ENCODE measurements at places on chromosomes 2 and 18.

DNA sequence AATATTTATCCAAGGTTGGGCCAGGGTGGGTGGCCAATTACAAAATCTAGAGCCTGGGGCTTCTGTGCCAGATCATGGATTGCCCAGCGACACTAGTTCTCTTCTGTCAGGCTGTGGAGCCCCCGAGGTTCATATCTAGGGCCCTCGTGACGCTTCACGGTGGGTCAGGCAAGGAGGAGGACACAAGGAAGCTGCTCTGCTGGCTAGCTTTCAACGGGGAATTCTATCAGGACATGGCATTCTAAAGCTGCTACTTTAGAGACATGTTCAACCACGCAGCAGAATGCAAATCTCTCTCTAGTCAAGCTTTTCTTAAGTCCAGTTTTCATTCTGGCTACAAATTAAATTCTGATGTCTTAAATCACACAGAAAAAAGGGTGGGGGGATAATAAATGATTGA lies 180.2 kb downstream of the THADA start:
- DNase-seq, result no peak

GRCh38 chr2:138071720-138072719 lies 107.7 kb downstream of the HNMT start:
- DNase-seq, result no peak

- no peak for DNase-seq
Observed at GRCh38 chr2:10733566-10733925, 12.1 kb downstream of the ATP6V1C2 start.

DNA sequence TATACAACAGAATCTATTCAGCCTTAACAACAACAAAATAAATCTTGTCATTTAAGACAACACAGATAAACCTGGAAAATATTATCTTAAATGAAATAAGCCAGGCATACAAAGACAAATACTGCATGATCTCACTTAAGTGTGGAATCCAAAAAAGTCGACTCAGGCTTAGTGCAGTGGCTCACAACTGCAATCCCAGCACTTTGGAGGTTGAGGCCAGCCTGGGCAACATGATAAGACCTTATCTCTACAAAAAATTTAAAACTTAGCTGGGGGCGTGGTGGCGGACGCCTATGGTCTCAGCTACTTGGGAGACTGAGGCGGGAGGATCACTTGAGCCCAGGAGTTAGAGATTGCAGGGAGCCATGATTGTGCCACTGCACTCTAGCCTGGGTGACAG lies 75.2 kb upstream of the RNU4ATAC start:
- DNase-seq, result no peak

DNA sequence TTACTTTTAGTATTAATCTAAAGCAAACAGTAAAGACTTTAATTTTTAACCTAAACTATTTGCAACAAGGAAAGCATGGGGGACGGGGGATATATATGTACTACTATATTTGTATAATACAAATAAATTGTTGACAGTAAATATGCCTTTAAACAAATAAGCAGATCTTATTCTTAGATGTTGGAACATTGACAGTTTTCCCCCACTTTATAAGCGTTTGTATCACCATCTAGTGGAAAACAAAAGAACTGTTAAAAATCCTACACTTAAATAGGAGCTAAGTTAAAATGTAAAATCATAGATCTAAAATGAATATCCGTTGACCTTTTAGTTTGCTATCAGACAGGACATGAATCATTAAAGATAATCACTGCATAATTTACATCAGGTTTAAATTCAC lies 50.0 kb downstream of the RBBP8 start:
- DNase-seq, result no peak

- DNase-seq, result no peak
Observed at GRCh38 chr2:100857341-100857740, 37.4 kb downstream of the NPAS2 start.

DNA sequence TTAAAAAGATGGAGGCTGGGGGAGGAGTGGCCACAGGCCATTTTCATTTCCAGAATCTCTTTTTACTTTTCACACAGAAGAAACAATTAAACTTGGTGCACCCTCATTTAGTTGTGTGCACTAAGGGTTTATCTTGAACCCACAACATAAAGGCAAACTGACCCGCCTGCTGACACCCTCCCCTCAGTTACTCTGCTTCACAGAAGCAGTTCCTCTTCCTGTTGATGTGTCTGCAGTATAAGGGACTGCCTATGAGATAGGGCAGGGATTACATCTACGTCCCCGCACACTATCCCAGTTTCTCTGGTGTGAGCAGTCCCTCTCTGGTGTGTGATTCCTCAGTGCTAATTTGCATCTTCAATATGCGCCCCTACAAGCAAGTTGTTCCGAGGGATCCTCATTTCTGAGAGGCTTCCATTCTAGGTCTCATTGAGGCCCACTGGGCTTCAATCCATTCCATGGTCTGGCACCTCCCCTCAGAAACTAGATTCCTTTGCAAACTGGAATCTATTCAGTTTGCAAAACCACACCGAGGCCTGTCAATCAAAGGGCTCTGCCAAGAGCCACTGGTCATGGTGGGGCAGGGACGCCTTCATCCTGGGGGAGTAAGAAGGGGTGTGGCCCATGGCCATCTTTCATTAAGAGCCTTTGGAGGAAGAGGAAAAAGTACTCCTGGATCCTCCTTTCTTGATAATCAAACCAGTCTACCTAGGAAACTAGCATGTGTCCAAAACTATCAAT lies 12.3 kb downstream of the CREG2 start:
- DNase-seq, result no peak

DNA sequence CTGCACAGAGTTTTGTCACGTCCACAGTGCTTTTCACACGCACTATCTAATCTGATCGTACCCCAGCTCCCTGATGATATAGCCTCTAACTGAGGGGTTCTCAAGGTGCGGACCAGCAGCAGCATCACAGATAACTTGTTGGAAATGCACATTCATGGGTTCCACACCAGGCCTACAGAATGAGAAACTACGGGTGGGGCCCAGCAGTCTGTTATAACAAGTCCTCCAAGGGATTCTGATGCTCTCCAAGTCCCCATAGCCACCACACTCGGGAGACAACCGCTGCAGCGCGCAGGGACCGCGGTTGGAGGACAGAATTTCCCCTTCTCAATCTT lies 745 bp upstream of the BZW1 start:
- no peak for DNase-seq

DNA sequence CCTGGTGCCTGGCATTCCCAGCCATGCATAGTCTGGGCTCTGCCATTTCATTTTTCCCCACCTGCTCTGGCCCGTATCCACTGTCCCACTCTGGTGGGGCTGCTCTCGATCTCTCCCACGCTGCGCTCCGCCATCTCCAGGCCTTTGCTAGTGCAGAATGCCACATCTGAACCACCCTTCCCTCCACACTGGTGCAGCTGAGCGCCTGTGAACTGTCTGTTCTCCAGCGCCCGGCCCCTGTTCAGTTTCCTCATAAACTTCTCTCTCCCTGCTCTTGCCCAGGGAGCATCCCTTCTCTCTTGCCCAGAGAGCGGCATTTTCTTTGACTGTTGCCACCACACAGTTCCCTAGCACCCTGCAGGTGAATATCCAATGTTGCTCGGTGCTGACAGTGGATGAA lies 21.5 kb downstream of the POMC start:
- no peak for DNase-seq

- DNase-seq, result no peak
Observed at GRCh38 chr2:47272031-47272864, 117.1 kb upstream of the STPG4 start.

DNA sequence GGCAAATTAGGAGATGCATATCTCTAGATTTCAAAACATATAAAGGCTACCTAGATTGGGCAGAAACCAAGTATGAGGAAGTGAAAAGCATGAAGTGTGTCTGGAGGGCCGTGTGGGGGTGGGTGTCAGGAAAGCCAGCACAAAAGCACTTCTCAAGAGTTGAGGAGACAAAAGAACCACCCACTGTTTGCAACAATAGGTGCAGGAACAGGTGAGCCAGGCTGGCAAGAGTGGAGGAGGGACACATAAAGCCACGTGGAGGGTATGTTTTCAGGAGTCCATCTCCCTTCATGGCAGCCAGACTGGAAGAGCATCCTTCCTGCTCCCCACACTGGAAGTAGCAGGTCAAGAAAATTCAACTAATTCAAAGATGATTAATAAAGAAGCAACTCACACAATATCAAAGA lies 96.4 kb downstream of the CERS6 start:
- no peak for DNase-seq

DNA sequence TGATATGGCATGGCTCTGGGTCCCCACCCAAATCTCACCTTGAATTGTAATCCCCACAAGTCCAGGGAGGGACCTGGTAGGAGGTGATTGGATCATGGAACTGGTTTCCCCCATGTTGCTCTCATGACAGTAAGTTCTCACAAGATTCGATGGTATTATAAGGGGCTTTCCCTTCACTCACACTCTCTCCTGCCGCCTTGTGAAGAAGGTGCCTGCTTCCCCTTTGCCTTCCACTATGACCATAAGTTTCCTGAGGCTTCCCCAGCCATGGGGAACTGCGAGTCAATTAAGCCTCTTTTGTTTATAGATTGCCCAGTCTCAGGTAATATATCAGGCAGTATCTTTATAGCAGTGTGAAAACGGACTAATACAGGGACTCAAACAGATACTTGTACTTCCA lies 50.4 kb upstream of the ZNF532 start:
- DNase-seq, result no peak

GRCh38 chr2:151946899-151947812 lies 118.9 kb upstream of the ARL5A start:
- DNase-seq, result no peak

- no peak for DNase-seq
Observed at GRCh38 chr2:144502369-144502768, 17.6 kb downstream of the ZEB2 start.
